ENCODE measurements at places on chromosomes 5 and 9.

- DNase-seq = no peak
These were observed 3.2 kb downstream of the LHX6 start for GRCh38 chr9:122225312-122226141.

DNA sequence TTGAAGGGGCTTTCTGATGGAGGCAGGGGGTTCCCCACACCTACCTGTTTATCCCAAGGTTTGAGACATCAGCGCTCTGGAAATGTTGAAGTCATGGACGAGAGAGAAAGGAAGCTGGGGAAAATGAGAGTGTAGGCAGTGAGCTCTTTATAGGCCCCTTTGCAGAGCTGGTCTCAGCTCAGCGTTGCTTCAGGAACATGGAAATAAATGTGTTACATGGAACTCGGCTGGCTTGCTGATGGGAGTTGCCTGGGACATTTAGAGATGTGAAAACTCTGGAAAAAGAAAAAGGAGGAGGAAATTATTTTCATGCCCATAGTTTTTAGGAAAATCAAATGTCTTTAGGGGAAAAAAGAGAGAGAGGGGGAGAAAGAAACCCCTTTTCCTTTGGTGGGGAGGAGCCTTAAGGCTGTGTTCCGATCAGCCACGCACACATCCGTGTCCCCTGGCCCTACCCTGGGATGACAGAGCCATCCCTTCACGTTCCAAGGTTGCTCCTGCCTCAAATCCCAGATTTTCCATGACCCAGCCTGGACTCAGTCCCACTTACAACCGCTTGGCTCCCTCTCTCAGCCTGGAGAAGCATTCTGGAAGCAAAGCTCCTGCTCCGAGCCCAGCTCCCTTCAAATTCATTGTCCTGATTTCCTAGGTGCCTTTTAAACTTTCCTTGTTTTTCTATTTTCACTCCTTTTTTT lies 78.3 kb downstream of the COL27A1 start:
- DNase-seq = no peak

DNA sequence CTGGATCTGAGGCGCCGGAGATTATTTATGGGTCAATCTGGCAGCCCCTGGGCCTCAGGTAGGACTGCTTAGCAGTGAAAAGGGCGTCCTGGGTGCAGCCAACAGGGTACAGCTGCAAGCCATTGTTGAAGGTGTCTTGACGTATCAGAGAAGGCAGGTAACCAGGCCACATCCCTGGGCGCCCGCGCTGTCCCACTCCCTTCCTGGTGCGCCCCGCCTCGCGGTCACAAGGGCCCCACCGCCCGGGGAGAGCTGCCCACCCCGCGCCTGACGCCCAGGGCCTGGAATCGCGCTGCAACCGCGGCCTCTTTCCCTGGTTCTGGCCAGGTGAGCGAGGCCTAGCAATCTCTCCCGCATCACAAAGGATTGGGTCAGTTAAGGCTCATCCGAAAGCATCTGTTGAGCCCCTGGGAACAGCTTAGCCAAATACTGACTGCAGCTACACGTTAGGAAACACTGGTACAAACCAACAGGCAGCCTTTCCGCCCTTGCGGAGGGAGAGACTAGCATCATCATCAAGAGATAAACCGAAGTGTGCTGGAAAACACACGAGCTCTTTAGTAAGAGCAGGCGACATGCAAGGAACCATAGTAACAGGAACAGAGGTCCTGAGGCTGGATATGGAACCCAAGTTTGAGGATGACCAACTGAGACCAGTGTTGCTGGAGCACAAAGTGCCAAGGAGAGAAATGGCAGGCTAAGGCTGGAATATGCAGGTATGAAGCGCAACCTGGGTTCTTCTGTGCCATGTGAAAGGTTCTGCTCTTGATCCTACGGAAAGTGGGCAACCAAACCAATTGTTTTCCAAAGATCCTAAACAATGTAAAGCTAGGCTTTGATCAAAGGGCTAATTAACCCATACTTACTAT lies 3.6 kb downstream of the RPS23 start:
- no peak for DNase-seq

- peak; percentile 72 for DNase-seq
These were observed 244.3 kb upstream of the PUM3 start for GRCh38 chr9:3088219-3088618.

Data from NCI-H2227 treated with DMSO at 0.1 percent for 48 hours (cell line).